Hematopoietic multipotent progenitor cell treated with erythropoietin and hydrocortisone succinate and interleukin-3 and kit ligand, for 8 days (in vitro differentiated cells): ENCODE measurements at places on chromosomes 16 and 17.

GRCh38 chr17:18270046-18270931, 9.8 kb downstream of the MIEF2 start:
- no peak for DNase-seq

- no peak for DNase-seq
Observed at GRCh38 chr17:82121246-82121645, 23.2 kb upstream of the FASN start.

- DNase-seq = no peak
Observed at GRCh38 chr16:1708083-1708767, 2.2 kb downstream of the MAPK8IP3 start.

DNA sequence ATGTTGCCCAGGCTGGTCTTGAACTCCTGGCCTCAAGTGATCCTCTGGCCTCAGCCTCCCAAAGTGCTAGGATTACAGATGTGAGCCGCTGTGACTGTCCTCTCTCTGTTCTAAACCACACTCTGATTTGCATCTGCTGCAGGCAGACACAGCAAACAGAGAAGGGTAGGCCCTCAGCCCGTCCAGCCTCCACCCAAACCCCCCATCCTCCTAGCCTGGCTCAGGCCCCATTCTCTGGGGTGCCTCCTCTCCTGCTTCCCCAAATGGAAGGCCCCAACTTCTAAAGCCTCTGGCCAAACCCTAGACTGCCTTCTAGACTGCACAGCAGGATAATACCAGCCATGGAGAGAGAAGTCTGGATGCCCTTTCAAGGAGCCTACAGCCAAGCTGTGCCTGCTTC, 4.1 kb upstream of the GFAP start:
- DNase-seq = no peak

DNA sequence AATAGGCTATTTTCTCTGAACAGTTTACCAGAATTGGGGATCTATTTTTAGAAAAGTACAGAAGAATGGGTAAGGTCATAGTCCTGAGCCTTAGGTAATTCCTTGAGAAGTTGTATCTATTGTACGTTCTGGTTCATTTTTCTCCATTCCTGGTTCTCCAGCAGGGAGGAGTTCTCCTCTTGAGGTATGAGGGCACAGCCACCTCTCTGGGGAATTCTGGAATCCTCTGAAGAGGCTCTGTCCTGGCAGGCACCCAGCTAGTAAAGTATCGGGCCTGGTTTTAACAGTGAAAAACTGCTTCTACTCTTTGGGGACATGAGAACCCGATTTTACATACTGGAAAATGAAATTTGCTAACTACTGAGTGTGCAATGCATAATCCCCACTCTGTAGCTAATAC, 19.6 kb upstream of the PMFBP1 start:
- no peak for DNase-seq

GRCh38 chr17:81429821-81430551, 34.7 kb downstream of the BAHCC1 start:
- DNase-seq = peak; percentile 7

DNA sequence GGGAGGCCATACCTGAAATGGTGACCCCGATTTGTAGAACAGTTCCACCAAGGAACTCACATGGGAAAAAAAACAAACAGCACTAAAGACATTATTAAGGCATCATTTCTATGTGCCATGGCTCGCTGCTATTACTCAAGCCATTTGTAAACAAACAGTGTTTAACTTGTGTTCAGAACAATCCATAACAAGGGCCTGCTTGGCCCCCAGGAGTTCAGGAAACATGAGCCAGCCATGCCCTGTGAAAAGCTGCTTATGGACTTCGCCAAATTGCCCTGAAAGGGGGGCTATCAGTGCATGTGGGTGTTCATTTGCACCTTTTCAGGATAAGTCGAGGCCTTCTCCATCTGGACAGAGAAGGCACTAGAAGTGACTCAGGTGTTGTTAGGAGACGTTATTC, 8.0 kb downstream of the POLR3K start:
- no peak for DNase-seq

DNA sequence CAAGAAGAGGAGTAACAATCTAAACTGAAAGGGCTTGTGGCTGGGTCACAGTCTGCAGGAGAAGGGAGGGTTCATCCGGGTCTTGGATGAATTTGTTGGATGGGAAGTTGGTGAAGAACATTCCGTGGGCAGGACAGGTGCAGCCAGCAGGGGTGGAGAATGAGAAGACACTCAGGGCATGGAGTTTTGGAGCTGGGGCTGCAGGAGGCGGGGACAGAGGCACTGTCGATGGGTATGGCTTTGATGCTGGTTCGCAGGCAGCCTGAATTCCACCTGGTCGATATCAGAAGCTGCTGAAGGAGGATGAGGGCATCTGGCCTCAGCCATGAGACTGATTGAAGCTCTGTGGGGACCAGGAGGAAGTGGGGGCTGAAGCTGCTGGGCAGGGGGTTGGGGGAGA, 36.1 kb upstream of the CBFA2T3 start:
- DNase-seq = no peak
